OCI-M1 (cell line): ENCODE measurements at places on chromosomes 16 and 17.
A peak's percentile ranks its signal among the peaks of the same experiment; 100 is the strongest.

DNA sequence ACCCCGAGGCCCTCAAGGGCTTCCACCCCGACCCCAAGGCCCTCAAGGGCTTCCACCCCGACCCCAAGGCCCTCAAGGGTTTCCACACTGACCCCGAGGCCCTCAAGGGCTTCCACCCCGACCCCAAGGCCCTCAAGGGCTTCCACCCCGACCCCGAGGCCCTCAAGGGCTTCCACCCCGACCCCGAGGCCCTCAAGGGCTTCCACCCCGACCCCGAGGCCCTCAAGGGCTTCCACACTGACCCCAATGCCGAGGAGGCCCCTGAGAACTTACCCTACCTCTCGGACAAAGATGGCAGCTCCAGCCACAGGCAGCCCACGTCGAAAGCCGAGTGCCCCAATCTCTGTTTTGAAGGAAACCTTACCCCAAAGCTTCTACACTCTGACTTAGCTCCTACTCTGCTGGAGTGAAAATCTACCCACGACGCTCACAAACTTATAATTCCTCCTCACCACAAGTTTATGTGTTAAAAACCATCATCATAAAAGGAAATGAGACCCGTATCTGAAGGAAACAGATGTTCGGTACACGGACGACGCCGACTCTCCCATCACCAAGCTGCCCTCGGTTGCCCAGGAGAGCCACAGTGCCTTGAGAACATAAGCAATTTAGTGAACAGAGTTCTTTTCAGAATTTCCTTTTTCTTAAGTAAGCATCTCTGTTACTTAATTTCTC, 61.2 kb upstream of the RPH3AL start:
- DNase-seq: no peak

DNA sequence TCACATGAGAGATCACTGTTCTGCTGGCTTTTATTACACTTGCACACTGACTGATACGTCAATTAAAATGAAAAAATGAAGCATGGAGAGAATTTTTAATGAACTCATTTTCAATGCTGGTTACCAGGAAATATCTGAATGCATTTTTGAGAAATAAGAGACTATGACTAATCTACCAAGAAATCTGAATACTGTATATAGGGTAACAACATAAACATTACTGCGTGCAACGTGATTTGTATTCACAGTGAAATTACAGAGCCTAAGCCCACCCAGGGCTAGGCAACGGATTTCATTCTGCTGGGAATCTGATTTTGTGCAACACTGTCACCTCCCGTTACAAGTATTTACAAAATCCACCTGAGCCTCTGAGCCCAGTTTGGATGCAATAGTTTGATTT, 23.8 kb upstream of the LCMT1 start:
- DNase-seq: no peak

DNA sequence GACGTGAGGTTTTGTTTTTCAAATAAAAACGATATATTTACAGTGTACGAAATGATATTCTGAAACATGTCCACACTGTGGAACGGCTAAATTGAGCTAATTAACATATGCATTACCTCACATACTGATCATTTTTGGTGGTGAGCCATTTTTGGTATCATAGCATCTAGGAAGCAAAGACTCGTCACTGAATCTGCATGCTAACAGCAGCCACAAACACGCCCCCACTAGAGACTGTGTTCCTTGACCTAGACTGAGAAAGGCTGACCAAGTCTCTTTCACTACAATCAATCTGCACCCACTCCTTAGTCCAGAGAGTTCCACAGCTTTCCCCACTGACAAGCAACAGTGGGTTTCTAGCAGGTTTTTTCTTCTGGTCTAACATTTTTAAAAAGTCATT, 29.5 kb downstream of the NPLOC4 start:
- no peak for DNase-seq

- DNase-seq: peak; percentile 61
Observed at GRCh38 chr17:55090079-55090492, 121.5 kb downstream of the STXBP4 start.

DNA sequence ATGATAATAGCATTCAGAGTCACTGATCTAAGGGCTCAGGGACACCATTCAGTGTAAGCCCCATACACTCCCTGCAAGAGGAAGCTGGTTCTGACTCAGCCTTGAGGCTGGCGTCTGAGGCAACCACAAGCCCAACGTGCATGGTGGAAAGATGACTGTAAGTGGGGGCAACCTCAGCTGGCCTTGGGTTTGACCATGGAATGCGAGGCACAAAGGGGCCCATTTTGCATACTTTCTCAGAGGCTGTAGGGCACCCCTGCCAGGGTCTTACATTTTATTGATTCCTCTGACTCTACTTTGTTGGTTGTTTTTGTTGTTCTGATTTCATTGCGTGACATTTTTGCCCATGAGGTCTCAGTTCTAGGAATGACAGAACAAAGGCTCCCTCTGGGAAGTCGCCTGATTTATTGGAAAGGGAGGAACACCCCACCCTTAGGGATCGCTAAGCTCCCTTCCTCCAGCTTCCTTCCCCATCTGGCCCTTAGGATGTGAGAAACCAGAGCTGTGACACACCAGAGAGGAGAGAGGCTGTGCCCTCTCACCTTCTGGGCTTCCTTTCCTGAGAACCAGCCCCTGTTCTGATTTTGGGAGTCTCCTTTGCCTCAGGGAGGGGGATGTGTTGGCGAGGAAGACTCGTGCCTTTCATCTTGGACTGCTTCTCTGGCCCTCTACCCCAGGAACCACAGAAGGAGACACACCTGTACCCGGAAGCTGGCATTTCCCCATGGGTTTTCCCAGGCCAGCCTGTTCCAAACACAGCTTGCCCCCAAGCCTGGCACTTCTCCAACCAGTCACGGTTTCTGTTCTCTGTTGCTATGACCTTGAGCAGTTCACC, 5.6 kb upstream of the CIITA start:
- DNase-seq: peak; percentile 83

DNA sequence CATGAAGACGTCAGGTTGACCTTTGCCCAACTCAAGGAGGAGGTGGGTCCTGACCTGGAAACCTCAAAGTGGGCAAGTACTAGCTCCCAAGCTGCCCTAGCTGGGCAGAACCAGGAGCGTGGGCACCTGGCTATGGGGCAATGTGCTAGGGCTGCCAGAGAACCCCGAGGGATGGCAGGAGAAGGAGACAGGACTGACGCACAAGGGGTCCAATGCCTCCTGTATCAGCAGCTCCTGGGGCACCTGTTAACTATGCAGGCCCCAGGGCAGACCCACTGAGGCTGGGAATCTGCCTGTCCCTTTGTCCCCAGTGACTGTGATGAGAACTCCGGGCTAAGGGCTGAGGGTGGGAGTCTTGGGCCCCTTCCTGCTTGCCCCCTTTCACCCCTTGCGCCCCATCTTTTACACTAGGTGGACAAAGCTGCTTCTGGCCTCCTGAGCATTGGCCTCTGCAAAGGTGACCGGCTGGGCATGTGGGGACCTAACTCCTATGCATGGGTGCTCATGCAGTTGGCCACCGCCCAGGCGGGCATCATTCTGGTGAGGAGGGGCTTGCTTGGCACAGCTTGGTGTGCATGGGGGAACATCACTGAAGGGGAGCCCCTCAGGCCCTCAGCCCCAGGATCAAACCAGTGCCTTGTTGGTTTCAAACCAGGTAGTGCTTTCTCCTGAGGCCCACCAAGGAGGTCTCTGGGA, 7.7 kb downstream of the CHAD start:
- no peak for DNase-seq

DNA sequence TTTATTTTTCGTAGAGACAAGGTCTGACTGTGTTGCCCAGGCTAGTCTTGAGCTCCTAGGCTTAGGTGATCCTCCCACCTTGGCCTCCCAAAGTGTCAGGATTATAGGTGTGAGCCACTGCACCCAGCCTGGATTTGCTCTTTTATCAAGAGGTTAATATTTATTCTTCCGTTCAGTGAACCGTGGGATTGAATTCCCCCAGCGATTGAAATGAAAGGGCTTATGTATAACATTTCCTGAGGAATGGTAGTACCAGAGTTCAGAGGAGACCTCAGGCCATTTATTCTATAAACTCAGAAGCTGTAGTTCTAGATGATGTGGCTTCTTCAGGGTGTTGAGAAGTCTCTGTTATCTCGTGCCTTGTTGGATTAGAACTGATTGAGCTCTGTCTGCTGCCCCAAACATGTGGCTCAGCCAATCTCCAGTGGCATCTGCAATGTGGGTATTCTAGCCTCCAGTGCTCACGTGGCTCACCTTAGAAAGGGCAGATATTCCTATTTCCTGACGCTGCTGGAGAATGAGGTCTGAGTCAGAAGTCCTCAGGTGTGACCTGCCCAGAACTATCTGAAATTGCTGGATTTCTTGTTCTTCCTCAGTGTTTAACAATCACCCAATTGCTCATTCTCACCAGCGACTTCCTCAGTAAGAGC, 22.5 kb downstream of the HMOX2 start:
- no peak for DNase-seq
